WTC11 (cell line): ENCODE measurements at places on chromosomes 12 and 14.

DNA sequence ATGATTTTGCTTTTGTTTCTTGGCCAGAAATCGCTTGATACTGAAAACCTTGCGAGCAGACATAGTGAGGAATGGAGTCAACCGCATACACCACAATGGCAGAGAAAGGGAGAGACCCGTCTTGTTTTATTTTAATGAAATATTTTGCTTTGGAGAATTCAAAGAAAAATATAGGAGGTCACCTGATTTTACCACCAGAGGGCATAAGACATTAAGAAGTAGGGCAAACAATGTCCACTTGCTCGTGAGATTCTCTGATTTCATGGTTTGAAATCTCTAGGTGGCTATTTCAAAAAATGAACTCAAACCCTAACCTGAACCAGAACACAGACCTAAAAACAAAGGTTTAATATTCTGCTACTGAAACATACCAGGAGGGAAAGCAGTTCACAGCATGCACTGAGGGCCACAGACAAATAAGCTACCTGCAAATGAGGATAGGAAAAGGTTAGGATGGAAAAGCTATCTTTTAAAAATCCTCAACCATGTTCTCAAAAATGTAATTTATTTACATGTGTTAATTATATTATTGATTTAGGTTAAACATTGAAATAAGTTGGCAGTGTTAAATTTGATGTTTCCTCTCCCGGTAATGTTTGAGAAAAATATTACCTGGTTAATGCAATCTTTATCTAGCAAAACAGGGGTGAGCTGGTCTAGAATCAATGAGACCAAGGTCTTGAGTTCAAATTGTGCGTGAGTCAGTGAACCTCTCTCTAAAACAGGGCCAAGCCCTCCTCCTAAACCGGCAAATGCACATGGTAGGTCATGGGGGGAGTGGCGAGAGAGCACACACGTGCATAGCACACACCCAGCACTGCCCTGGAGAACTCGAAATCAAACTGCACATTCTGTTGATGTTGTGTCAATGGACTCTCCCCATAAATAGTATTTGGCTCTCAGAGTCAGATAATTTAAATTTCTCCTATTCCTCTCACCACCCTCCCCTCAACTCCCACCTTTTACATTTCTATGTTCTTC lies 12.5 kb downstream of the IFNG-AS1 start:
- H3K36me3 ChIP-seq, result peaks cover 12% of the 10 kb centered on the region
- peaks cover 6% of the 10 kb centered on the region for H3K27me3 ChIP-seq
- no peak overlapping the region for H3K4me3 ChIP-seq
- no peak overlapping the region for H3K27ac ChIP-seq

DNA sequence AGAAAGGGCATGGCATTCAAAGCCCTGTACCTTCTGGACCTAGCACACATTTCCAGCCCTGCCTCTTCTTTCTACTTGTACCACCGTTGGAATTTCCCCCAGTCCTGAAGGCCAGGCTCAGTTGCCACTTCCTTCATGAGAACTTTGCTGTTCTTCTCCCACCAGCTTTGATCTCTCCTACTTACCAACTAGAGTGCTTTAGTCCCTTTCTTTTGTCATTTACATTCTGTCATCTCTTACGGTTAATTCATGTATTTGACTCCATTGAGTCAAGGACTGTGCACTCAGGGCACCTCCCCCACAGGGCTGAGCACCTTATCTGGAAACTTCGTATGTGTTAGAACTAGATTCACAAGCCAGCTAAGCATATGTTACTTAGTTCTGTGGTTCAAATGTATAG lies 26.3 kb downstream of the BICDL1 start:
- H3K36me3 ChIP-seq, result peaks cover 4% of the 10 kb centered on the region
- H3K27me3 ChIP-seq, result no peaks in the 10 kb centered on the region
- DNase-seq, result no peak
- H3K4me3 ChIP-seq, result no peak overlapping the region

- DNase-seq, result no peak
- H3K27ac ChIP-seq, result no peak overlapping the region
- H3K4me1 ChIP-seq, result no peaks in the 10 kb centered on the region
- H3K27me3 ChIP-seq, result no peaks in the 10 kb centered on the region
Measured at GRCh38 chr12:102869571-102869970, 47.5 kb downstream of the PAH start.

- peaks cover 2% of the 10 kb centered on the region; the same call in 1 of the 2 replicates for H3K36me3 ChIP-seq
- no peak overlapping the region for H3K4me3 ChIP-seq
- peaks cover 47% of the 10 kb centered on the region for H3K4me1 ChIP-seq
Measured at GRCh38 chr12:41919048-41919447, 225.6 kb downstream of the GXYLT1 start.

DNA sequence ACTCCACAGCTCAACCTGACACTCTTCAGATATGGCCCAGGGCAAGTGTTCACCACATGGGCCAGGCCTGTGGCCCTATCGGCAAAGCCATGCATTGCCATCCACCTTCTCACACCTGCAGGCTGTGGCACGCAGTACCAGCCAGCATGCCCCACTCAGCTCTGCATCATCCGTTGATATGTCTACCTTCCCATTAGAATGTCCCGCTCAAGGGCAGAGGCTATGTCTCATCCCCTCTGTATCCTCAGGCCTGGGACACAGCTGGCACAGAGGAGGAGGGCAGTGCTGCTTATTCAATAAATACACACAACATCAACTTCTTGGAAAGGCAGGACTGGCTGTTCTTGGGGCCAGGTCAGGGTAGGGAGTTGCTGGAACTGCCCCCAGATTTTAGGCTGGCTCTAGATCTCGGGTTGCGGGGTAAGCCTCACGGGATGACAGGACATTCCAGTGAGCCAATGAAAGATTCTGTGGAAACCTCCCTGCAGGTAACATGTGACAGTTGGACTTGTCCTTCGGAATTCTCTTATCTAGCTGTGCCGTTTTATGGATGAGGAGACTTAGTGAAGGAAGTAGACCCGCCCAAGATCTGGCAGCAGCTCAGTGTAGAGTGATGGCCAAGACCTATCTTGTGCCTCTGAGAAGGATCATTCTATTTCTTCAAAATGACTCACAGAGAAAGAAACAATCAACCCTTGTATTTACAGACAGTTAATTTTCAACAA lies 25.6 kb downstream of the SYNE3 start:
- no peak for DNase-seq
- no peak overlapping the region for H3K4me3 ChIP-seq
- H3K4me1 ChIP-seq, result no peaks in the 10 kb centered on the region
- no peak overlapping the region for H3K27ac ChIP-seq

- H3K27ac ChIP-seq, result peak overlapping the region; percentile 99
- H3K36me3 ChIP-seq, result no peaks in the 10 kb centered on the region
- peak overlapping the region; percentile 99 for H3K4me3 ChIP-seq
- no peaks in the 10 kb centered on the region for H3K27me3 ChIP-seq
- H3K4me1 ChIP-seq, result peaks cover 56% of the 10 kb centered on the region
Measured at GRCh38 chr14:32078023-32078857, 1.1 kb downstream of the ARHGAP5 start.

DNA sequence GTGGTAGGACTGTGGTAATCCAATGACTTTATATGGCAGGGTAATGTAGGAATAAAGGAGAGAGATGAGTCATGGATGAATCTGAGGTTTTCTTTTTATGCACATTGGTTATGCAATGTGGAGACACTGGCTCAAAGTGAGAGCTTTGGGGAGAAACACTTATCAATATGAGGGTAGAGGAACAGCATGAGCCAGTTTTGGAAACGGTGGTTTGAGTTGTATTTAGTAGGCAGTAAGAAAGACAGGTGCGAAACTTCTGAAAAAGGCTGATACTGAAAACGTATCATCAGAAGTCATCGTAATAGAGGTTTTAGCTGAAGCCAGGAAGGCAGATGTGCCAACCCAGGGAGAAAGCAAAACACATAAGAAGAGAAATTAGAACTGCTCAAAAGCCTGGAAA lies 854.8 kb upstream of the SEL1L start:
- peaks cover 5% of the 10 kb centered on the region for H3K4me1 ChIP-seq
- no peak overlapping the region for H3K4me3 ChIP-seq
- H3K36me3 ChIP-seq, result no peaks in the 10 kb centered on the region
- DNase-seq, result no peak
- H3K27me3 ChIP-seq, result no peaks in the 10 kb centered on the region

DNA sequence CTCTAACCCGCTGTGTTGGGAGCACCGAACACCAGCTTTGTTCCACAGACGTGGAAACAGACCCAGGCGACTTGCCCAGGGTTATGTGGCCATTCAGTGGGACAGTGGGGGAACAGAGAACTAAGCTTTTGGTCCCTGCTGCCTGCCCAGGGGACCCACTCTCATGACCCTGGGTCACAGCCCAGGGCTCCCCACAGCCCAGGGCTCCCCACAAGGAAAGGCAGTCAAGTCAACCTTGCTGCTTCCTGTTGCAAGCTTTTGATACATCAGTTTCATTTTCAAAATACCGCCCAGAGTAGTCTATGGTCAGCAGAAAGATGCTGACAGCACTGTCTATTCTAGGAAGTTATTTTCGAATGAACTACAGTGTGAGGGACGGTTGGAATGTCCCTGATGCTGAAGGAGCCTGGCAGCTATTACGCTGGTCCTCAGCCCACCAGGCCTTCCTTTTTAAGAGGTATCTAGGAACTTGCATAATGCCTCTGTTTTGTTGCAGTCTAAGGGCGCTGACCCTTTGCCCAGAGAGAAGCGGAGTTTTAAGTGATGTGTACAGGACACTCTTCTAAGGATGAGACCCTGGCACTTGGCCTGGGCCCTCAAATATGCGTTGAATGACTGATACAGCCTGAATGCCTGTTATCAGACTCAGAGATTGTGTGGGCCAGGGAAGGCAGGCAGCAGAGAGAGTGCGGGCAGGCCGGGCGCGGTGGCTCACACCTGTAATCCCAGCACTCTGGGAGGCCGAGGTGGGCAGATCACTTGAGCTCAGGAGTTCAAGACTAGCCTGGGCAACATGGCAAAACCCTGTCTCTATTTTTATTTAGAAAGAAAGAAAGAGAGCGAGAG lies 12.6 kb upstream of the TTC7B start:
- H3K36me3 ChIP-seq, result peaks cover 9% of the 10 kb centered on the region
- H3K27ac ChIP-seq, result no peak overlapping the region
- no peak for DNase-seq
- peaks cover 3% of the 10 kb centered on the region; the same call in 1 of the 2 replicates for H3K4me1 ChIP-seq

DNA sequence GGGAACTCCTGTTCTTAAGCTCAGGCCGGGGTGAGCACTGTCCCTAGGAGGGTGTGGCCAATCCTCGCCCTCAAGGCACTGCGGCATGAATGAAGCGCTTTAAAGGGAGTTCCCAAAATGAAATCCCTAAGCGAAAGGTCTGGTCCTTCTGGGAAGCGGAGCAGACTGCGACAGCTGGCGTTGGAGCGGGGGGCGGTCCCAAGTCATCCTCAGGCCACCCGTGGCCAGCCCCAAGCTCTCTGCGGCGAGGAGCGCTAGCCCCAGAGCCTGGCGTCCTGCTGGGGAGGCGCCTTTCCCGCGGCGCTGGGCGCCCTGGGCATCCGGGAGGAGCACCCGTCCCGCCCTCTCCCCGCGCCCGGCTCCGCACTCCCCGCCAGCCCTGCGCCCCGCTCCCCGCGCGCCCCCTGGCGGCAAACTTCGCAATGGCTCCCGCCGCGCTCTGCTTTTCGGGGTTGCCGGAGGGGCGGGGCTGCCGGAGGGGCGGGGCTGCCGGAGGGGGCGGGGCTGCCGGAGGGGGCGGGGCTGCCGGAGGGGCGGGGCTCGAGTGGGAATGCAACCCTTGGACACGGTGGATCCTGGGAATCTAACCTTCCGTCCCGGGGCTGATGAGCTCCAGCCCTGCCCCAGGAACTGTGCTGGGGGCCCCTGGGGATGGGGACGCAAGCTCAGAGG lies 25.4 kb downstream of the ZBTB42 start:
- DNase-seq, result peak; percentile 93
- H3K4me1 ChIP-seq, result peaks cover 11% of the 10 kb centered on the region; the same call in 1 of the 2 replicates
- H3K27ac ChIP-seq, result no peak overlapping the region
- peak overlapping the region; percentile 80 for H3K4me3 ChIP-seq
- no peaks in the 10 kb centered on the region; the same call in 1 of the 2 replicates for H3K36me3 ChIP-seq
- H3K27me3 ChIP-seq, result peaks cover 34% of the 10 kb centered on the region

GRCh38 chr14:71139294-71139946 lies 232.2 kb downstream of the PCNX1 start:
- no peak overlapping the region for H3K27ac ChIP-seq
- DNase-seq, result no peak
- peaks cover 16% of the 10 kb centered on the region for H3K4me1 ChIP-seq
- no peaks in the 10 kb centered on the region; the same call in 1 of the 2 replicates for H3K27me3 ChIP-seq
- no peak overlapping the region for H3K4me3 ChIP-seq

GRCh38 chr12:124744659-124745464 lies 118.8 kb downstream of the SCARB1 start:
- no peak overlapping the region; the same call in 1 of the 2 replicates for H3K4me3 ChIP-seq
- peak overlapping the region; percentile 87; the same call in 1 of the 2 replicates for H3K27ac ChIP-seq
- peak; percentile 59 for DNase-seq
- peaks cover 23% of the 10 kb centered on the region for H3K4me1 ChIP-seq
